Non-pigmented ciliary epithelial cell (primary cell): ENCODE measurements at places on chromosomes 2 and 18.

GRCh38 chr2:69149631-69150215 lies 136.7 kb downstream of the ANTXR1 start:
- DNase-seq: no peak

DNA sequence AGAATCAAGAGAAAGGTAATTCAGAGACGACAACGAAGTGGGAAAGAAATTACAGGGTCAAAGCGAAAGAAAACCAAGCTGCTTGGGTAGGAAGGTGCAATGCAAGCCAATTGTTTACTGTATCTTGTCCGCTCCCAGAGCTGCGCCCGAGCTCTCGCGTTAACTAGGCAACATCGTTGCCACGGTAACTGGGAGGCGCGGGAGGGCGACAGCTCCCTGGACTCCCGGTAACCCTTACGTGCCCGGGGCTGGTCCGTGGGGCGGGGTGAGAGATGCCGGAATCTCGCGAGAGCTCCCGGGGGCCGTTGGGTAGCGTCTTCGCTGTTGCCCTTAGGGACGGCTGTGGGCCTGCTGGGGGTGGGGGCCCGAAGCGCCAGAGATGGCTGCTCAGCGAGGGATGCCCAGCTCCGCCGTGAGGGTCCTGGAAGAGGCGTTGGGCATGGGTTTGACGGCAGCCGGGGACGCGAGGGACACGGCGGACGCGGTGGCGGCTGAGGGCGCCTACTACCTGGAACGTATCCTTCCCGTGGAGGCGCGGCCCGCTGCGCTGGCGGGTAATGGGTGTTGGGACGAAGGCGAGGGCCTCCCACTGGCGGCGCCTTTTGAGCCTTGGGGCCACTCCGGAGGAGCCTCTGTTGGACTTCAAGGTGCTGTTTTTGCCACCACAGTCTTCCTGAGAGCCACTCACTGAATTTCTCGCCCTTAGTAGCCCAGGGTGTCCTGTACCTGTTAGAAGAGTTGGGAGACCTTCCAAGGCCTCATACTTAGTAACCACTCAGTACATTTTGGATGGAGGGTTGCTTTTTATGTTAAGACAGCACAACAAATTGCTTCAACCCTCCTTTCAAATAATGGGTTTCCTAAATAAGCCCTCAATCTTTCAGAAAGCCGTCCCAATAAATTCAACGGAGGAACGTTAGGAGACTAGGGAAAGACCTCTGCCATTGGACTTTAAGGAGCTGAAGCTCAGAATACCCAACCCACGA lies at the start of gene SPAG16:
Gene SPAG16, plus strand, starts transcription at position 360 of the 986 bp plus-strand sequence.
- peak; percentile 92 for DNase-seq

DNA sequence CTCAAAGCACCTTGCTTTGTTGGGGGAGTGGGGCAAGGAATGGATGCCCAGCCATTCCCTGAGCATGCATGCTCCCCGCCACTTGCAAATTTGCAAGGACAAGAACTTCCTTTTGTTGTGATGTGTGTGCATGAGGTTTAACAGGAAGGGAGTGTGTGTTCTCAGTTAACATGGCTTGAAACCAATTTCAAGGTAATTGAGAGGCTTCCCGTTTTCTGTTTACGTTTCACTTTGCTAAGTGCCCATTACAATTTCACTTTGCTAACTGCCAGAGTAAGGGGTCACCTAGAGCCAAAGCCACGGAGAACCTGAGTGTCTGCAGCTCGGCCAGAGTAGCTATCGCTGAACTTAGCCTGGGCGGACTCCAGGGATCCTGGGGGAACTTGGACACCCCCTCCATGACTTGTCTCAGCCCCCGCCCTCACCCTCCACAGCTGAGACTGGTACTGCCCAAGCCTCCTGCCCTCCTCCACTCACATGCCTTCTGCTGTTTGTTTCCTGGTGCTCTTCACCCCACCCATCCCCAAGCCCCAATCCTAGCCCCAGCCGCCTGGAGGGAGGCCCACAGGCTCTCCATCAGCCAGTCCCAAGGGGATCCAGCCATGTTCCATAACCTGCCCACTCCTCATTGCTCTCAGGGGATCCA lies 53.6 kb upstream of the LAPTM4A start:
- no peak for DNase-seq

- DNase-seq: no peak
Observed at GRCh38 chr2:24225499-24226242, 50.8 kb downstream of the FAM228A start.

GRCh38 chr2:177547122-177547521 lies 154.5 kb downstream of the AGPS start:
- no peak for DNase-seq

GRCh38 chr2:23037596-23037995 lies 347.4 kb upstream of the KLHL29 start:
- DNase-seq: no peak

DNA sequence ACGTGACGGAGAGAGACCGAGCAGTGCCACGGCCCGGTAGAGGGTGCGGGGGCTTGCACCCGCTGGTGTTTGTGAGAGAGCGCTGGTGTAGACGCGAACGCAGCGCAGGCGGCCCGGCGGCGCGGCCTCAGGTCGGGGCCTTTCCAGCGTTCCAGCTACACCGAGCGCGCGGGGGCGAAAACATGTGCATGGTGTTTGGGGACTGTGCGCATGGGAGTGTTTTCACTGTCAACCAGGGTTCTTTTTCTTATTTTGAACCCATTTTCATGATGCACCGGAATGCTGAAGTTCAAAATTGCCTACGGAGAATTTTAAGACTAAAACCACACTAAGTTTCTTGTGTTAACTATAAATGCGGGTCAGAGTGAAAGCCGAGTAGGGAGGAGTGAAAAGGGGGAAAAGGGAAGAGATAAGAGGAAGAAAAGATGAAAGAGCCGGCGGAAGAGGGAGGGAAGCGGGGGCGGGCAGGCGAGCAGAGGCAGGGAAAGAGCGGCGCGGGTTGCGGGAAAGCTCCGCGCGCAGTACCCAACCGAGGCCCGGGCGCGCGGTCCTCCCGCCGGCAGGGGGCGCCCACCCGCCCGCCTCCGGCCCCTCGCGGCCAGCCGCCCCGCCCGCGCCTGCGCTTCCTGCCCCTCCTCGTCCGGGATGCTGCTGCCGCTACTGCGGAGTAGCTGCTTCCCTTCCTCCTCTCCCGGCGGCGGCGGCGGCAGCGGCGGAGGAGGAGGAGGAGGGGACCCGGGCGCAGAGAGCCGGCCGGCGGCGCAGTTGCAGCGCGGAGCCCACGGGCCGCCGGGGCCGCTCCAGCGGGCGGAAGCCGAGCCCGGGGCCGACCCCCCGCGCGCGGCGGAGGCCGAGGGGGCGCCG lies at the start of gene RAB12:
Gene RAB12, plus strand, starts transcription at position 643 of the 864 bp plus-strand sequence. Its CDS starts 3 bp downstream, at position 646.
- peak; percentile 19 for DNase-seq

DNA sequence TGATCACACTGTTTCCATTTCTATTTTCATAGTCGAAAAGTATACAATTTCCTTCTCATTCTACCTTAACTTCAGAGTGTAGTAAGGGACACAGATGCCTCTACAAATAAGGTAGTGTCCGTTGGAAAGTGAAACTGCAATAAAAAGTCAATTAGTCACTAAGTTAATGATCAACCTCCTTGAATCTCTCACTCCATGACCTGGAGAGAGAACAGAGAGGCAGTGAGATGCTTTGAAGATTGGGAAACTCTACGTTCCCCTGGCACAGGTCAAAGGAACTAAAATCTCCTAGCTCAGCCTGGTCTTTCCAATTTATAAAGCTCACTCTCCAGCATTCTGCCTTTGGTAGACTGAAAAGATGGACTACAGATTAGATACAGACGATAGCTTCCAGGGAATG lies 153.8 kb upstream of the ACAA2 start:
- no peak for DNase-seq

DNA sequence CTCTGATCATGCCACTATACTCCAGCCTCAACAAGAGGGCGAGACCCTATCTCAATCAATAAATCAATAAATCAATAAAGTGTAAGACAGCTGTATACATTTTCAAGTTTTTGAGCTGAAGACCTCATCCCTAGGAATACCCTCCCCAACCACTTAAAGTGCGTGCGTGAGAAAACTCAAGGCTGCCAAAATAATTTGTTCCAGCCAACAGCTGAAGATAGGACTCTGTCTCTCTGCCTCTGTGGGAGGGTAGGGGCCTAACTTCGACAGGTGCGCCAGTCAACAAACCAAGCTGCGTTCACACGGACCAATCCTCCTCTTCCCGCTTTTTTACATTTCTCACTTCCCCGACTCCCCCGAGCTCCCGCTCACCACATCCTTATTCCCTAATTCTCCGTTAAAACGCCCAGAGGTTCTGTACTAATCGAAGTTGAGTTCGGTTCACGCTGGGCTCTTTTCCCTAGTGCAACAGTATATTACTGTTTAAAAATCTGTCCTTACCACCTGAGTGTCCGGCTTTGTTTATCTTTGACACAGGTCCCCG lies 618 bp downstream of the POLR2D start:
- no peak for DNase-seq

GRCh38 chr18:22977847-22978701 lies 44.9 kb downstream of the RBBP8 start:
- peak; percentile 68 for DNase-seq

GRCh38 chr2:173996766-173997165 lies 31.6 kb upstream of the SP3 start:
- DNase-seq: no peak

GRCh38 chr2:219133976-219134375 lies 26.6 kb downstream of the NHEJ1 start:
- DNase-seq: no peak

GRCh38 chr2:174699993-174700766 lies 64.1 kb downstream of the CHRNA1 start:
- DNase-seq: no peak

- DNase-seq: no peak
Observed at GRCh38 chr2:130766711-130767407, 11.5 kb downstream of the AMER3 start.

GRCh38 chr2:242085941-242086621 lies 216.6 kb downstream of the RTP5 start:
- DNase-seq: no peak

- no peak for DNase-seq
Observed at GRCh38 chr2:112314856-112315255, 39.5 kb downstream of the ZC3H6 start.

GRCh38 chr2:211455216-211455841 lies 898.9 kb downstream of the CPS1 start:
- DNase-seq: peak; percentile 5

DNA sequence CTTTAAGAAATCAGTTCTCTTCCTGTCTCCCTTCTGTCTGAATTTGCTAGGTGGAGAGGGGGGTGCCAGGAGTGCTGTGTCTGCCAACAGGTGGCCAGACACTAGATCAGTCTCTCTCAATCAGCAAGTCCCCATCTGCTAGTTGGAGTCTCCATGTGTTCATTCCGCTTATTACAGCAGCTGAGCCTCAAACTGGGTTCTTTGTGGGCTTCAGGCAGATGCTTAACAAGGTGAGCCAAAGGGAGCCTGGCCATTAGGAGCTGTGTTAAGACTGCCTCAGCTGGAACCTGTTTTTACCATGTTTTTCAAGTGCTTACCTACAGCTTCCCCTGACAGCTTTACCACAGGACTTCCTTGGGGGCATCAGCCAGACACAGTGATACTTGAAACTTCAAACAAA lies 401.9 kb downstream of the LRP1B start:
- no peak for DNase-seq

- DNase-seq: no peak
Observed at GRCh38 chr2:5845798-5846330, 153.7 kb downstream of the SOX11 start.

- DNase-seq: no peak
Observed at GRCh38 chr2:136443661-136444060, 321.7 kb upstream of the THSD7B start.

- DNase-seq: no peak
Observed at GRCh38 chr2:128769457-128770142, 450.9 kb upstream of the HS6ST1 start.

DNA sequence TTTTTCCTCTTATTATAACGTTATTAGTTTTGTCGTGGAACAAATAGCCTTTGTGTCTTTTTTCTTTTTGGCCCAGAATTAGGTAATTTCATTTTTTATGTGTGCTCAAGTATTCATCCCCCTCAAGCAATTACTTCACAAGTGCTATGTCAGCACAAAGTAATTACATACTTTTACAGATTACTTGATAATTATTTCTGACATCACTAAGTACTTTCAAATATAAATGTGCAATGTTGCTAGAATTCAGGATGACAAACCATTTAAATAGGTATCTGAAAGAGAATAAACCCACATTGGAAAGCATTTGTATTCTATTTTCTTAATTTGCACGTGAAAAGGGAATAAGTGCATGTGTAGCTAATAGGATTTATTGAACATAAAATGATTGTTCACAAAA lies 238.2 kb downstream of the CDH7 start:
- no peak for DNase-seq

DNA sequence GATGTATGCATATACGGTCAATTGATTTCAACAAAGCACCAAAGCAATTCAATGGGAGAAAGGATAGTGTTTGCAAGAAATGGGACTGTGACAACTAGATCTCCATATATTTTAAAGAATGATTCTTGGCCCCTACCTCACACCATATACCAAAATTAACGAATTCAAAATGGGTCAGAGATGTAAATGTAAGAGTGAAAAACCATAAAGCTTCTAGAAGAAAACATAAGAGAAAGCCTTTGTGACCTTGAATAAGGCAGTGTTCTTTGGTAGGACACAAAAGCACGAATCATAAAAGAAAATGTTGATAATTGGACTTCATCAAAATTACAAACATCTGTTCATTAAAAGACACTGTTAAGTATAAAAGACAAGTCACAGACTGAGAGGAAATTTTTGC lies 5.0 kb upstream of the PROC start:
- no peak for DNase-seq

DNA sequence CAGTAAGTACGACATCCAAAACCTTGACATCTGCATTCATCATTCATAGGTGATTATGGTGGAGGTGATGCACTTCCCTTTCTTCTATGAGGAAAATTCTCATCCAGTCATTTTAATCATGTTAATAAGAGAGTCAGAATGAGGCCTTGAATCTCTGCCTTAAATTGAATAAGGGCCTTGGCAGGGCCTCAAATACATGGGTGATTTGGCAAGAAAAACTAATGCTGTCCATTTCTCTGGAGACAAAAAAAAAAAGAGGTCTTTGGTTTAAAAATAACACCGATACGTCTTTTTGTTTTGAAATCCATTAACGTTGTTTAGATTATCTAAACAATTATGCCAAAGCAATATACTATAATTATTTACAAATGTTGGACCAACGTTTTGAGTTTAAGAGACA lies 8.1 kb downstream of the COLEC12 start:
- no peak for DNase-seq

- no peak for DNase-seq
Observed at GRCh38 chr2:211351987-211352386, 795.6 kb downstream of the CPS1 start.

DNA sequence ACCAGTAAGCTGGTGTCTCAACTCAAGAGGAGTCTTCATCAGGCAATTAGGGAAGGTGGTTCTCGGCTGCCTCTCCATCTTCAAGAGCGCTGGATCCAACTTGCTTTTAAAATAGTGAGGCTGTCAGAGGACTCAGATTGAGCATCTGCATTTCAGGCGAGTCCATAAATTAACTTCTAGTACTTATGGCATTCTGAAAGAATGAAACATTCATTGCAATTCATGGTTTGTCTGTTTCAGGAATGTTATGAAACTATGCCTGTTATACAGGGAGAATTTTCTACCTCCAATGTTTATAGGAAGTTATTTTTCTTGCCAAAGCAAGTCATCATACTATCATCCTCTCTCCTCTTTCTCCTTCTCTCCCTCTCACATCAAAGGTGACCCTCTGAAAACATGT lies 883.2 kb downstream of the SLC4A3 start:
- no peak for DNase-seq
